ENCODE measurements at places on chromosomes 11 and 22.

- no peak for DNase-seq
- H3K27me3 ChIP-seq, result peaks cover 10% of the 10 kb centered on the region
- H3K27ac ChIP-seq, result no peak overlapping the region
- no peaks in the 10 kb centered on the region for H3K4me1 ChIP-seq
- H3K4me3 ChIP-seq, result no peak overlapping the region
- no peaks in the 10 kb centered on the region for H3K36me3 ChIP-seq
These were observed 70.8 kb upstream of the ALDH3B2 start for GRCh38 chr11:67745181-67745726.

DNA sequence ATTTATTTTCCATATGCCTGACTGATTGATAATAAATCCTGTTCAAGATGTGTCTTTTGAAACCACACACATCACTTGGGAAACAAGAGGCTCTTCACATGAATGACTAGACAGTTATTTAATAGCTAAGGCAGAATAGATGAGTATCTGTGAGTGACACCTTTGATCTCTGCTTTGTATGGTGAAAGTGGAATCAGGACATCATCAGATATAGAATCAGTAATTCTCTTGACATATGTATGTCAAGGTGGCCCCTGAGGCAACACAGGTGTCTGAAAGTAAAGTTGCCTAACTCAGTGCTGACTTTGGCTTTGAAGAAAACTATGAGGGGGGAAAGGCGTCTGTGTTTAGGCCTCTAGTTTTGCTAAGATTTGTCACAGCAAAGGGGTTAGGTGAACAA is 11.5 kb upstream of the CASP4 start:
- H3K4me1 ChIP-seq, result no peaks in the 10 kb centered on the region
- H3K36me3 ChIP-seq, result no peaks in the 10 kb centered on the region
- no peaks in the 10 kb centered on the region for H3K27me3 ChIP-seq
- DNase-seq, result no peak
- no peak overlapping the region for H3K4me3 ChIP-seq

- H3K4me3 ChIP-seq, result no peak overlapping the region
- no peaks in the 10 kb centered on the region for H3K4me1 ChIP-seq
- no peak overlapping the region for H3K27ac ChIP-seq
- DNase-seq, result no peak
- H3K27me3 ChIP-seq, result peaks cover under 1% of the 10 kb centered on the region
These were observed 38.3 kb downstream of the WT1 start for GRCh38 chr11:32396991-32397390.

GRCh38 chr11:87035976-87036583 is 1.7 kb upstream of the TMEM135 start:
- peak overlapping the region; percentile 82 for H3K4me3 ChIP-seq
- H3K4me1 ChIP-seq, result peaks cover 46% of the 10 kb centered on the region
- H3K27me3 ChIP-seq, result peaks cover 13% of the 10 kb centered on the region
- DNase-seq, result no peak
- H3K27ac ChIP-seq, result peak overlapping the region; percentile 90

GRCh38 chr11:10898003-10898762 is 40.3 kb upstream of the ZBED5 start:
- H3K4me3 ChIP-seq, result no peak overlapping the region
- H3K27ac ChIP-seq, result no peak overlapping the region
- H3K27me3 ChIP-seq, result no peaks in the 10 kb centered on the region

- no peaks in the 10 kb centered on the region for H3K36me3 ChIP-seq
- no peaks in the 10 kb centered on the region for H3K27me3 ChIP-seq
- H3K4me3 ChIP-seq, result no peak overlapping the region
- no peak overlapping the region for H3K27ac ChIP-seq
- H3K4me1 ChIP-seq, result peaks cover 7% of the 10 kb centered on the region
- no peak for DNase-seq
These were observed 440.3 kb downstream of the ETS1 start for GRCh38 chr11:128146926-128147605.

- peaks cover 4% of the 10 kb centered on the region for H3K27me3 ChIP-seq
- no peak overlapping the region for H3K4me3 ChIP-seq
- H3K27ac ChIP-seq, result no peak overlapping the region
These were observed 141.4 kb downstream of the PARVA start for GRCh38 chr11:12518606-12519385.

DNA sequence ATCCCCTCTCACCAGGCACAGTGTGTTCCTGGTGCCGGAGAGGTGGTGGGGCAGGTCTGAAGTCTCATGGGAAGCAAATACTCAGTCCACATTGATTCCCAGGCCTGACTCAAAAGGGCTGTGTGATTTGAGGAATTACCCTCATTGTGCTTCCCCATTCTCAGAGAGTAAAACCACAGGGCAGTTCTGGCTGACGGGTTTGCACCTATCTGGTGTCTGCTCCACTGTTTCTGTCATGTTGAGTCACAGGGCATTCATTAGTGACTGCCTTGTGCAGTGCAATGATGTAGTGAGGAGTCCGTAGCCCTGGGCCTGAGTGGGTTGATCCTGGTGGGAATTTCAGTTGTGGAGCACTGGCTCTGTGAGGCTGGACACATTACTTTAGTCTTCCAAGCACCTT is 85.2 kb upstream of the ARHGAP20 start:
- H3K27ac ChIP-seq, result no peak overlapping the region
- DNase-seq, result no peak
- H3K36me3 ChIP-seq, result no peaks in the 10 kb centered on the region
- no peak overlapping the region for H3K4me3 ChIP-seq
- peaks cover 2% of the 10 kb centered on the region for H3K27me3 ChIP-seq
- H3K4me1 ChIP-seq, result peaks cover 17% of the 10 kb centered on the region

DNA sequence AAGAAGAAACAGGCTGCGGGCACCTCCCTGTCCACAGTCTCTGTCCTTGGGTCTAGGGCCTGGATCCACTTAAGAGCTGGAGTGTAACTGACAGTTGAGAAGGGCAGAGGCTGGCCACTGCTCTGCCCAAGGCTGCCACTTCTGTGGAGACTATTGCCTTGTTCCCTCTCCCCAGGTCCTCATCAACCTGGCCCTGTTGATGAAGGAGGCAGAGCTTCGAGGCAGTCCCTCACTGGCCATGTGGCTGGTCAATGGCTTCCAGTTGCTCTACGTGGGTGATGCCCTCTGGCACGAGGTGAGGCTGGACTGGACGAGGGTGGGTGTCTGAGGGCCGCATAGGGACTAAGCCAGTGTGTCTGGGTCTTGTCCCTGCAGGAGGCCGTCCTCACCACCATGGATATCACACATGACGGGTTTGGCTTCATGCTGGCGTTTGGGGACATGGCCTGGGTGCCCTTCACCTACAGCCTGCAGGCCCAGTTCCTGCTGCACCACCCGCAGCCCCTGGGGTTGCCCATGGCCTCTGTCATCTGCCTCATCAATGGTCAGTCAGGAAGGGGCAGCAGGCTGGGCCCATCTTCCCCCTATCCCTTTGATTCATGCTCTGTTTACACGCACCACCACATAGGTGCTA is 2.8 kb downstream of the ZNHIT2 start:
- H3K27ac ChIP-seq, result no peak overlapping the region
- peaks cover 29% of the 10 kb centered on the region for H3K27me3 ChIP-seq
- H3K4me3 ChIP-seq, result peak overlapping the region; percentile 62
- no peak for DNase-seq

DNA sequence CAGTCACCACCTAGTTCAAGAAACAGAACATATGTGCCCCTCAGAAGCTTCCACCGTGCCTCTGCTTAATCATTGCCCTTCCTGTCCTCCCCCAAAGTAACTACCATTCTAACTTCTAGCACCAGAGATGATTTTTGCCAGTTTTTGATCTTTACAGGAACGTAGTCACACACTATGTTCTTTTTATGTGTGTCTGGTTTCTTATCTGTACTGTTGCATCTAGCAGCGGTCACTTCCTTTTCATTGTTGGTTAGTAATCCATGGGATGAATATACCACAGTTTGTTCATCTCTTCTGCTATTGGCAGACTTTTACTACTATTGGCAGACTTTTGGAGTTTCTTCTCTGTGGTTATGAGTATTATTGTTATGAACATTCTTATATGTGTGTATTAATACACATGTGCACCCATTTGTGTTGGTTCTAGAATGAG is 34.6 kb downstream of the SPECC1L start:
- H3K27me3 ChIP-seq, result no peaks in the 10 kb centered on the region
- no peak overlapping the region for H3K4me3 ChIP-seq
- H3K27ac ChIP-seq, result peak overlapping the region; percentile 49
- peaks cover 52% of the 10 kb centered on the region for H3K4me1 ChIP-seq
- no peak for DNase-seq

DNA sequence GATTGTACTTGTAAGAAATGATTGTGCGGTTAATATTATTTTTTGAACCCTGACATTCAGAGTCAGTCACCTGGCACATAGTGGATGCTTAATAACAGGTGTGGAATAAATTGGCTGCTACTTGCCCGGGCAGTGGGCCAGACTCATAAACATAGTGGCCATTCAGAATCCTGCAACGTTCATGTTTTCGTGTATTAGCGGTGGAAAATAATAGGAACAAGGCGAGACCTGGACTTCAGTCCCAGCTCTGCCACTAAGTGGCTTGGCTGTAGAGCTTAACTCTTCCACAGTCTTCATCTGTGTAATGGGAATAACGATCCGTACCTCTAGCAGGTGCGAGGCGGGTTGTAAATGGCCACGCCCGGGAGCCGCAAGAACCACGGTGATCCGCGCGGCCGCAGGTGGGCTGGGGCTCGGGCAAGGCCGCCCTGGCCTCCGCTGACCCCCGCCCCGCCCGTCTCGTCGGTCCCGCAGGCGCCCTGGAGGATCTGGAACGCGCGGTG is 761 bp upstream of the TMEM25 start:
- no peak overlapping the region for H3K27ac ChIP-seq
- DNase-seq, result no peak
- H3K36me3 ChIP-seq, result peaks cover 5% of the 10 kb centered on the region
- H3K4me3 ChIP-seq, result peak overlapping the region; percentile 91
- H3K27me3 ChIP-seq, result peaks cover 28% of the 10 kb centered on the region

Measured in endothelial cell (in vitro differentiated cells).